ENCODE measurements at places on chromosomes 12 and 14. TPM values are rescaled to one million over a fixed set of nuclear protein-coding genes. Genes with fewer than 3 reads are reported as not detected.

The NRIP2 gene
- not detected for total RNA-seq

The GPR68 gene
- total RNA-seq, result 0.07 TPM

The PRPH gene
- 1.6 TPM for total RNA-seq

The AQP6 gene
- not detected for total RNA-seq

The PAN2 gene
- 15.3 TPM for total RNA-seq

The ACRBP gene
- total RNA-seq, result 0.24 TPM

The SERPINA12 gene
- total RNA-seq, result not detected

The PLBD2 gene
- total RNA-seq, result 29.6 TPM

The KCNH3 gene
- total RNA-seq, result 2.8 TPM

The PRKCH gene
- 3.6 TPM for total RNA-seq

The GRIP1 gene
- total RNA-seq, result 0.71 TPM

The YAF2 gene
- 21.3 TPM for total RNA-seq

The PACS2 gene
- 30.9 TPM for total RNA-seq

The SLC6A13 gene
- not detected for total RNA-seq

The SOAT2 gene
- 0.24 TPM for total RNA-seq

The TAS2R10 gene
- total RNA-seq, result not detected

The TEX52 gene
- not detected for total RNA-seq

The NGB gene
- total RNA-seq, result not detected

The ATP5MC2 gene
- total RNA-seq, result 650 TPM

Measured in A549 treated with CpdA at 1 μM for 4 hours (cell line).